Fibroblast of skin of right quadriceps (primary cell): ENCODE measurements at places on chromosomes 2 and 18.
A peak's percentile ranks its signal among the peaks of the same experiment; 100 is the strongest.

- DNase-seq = peak; percentile 94
Measured at GRCh38 chr18:11849841-11850634, 1.2 kb upstream of the CHMP1B start.

GRCh38 chr18:8139127-8139527 is 470.1 kb upstream of the RAB12 start:
- no peak for DNase-seq

- peak; percentile 31 for DNase-seq
Measured at GRCh38 chr2:204110338-204110741, 173.8 kb downstream of the ICOS start.

DNA sequence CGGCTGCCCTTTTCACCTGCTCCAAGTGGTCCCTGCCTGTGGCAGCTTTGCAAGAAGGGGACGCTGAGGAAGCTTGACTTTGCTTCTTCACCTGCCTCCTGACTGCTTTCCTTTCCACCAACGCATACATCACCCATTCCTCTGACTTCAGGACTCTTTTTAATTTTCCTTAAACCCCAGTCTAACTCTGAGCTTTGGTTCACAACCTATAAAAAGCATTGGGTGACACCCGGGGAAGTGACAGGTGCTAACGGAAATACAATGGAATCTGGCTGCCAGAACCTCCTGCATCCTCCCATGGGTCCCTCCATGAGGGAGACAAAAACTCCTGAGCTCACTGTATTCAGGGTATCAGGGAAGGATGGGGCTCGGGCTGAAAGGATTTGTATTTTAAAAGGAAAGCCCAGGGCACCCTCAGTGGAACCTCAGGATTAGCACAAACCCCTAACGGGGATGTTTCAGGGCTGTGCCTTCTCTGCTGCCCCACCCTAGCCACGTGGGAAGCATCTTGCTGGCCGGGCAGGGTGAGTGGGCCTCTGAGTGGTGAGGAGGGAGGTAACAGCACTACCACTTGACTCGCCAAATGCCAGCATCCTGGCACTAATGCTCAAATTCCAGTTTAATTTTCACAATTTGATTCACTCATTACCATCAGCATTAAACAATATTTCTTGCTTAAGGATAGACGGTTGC is 284.8 kb downstream of the CELF4 start:
- DNase-seq = no peak

- DNase-seq = peak; percentile 67
Measured at GRCh38 chr2:27212626-27213471, 781 bp upstream of the SLC5A6 start.

GRCh38 chr2:5674026-5674340 is 18.2 kb upstream of the SOX11 start:
- peak; percentile 63 for DNase-seq

- DNase-seq = peak; percentile 75
Measured at GRCh38 chr2:178072383-178073301, at the start of gene PDE11A. Gene PDE11A (minus strand): TSS chr2:178072777. CDS start chr2:178072437, 340 bp downstream.

- DNase-seq = no peak
Measured at GRCh38 chr18:79944126-79944731, 7.2 kb downstream of the SLC66A2 start.

DNA sequence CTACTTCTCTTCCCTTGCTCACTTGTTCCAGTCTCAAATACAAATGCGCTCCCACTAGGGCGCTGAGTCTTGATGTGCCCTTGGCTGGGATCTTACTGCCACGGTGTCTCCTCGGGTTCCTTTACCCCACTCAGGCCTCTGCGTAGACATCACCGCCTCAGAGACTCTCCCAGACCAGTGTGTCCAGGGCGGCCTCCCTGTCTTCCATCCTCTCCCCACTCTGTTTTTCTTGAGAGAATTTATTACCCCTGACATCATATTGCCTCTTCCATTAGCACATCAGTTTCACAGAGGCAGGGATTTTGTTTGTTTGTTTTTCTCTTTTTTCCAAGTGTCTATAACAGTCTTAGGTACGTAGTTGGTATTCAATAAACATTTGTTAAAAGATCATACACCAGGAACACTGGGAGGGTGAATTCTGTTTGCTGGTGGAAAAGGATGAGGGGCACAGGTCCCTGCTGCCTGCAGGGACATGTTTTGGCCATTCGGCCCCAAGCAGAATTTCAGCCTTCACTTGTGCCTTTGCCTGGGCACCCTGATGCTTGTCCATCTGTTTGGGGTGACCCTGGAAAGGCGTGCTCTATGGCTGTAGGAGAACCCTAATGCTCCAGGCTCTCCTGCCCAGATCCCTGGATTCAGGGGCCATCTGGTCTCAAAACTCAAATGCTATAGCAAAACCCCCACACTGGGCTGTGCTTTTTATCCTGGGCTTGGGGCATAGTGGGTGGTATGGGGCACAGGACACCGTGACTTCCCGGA is 55.0 kb downstream of the RPL37A start:
- DNase-seq = no peak

- DNase-seq = no peak
Measured at GRCh38 chr2:120444691-120445240, 98.8 kb downstream of the INHBB start.

DNA sequence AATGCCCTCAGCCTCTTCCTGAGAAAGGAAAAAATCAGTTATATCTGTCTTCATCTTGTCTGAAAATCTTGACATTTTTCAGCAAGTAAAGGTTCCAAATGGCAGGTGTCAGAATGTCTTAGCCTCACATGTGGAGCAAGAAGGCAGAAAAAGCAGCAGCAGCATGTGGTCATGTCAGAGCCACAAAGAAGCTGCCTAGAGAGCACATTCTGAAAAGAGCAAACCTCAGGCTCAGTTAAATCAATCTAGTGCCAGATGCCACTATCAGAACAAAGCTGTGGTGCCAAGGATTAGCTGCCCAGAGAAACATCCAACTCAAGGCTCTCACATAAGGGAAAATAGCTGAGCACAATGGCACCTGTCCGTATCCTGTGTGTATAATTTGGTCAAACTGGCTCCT is 105.9 kb downstream of the SRBD1 start:
- no peak for DNase-seq

DNA sequence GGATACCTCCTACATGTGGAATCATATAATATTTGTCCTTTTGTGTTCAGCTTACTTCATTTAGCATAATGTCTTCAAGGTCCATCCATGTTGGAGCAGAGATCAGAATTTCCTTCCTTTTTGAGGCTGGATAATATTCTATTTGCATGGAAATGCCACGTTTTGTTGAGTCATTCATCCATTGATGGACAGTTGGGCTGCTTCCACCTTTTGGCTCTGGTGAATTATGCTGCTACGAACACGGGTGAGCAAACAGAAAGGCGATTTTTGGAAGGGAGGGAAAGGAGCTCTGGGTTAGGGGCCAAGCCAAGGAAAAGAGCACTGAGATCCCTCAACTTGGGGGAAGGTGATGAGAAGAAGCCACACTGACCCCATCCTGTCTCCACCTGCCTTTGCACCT is 260.5 kb downstream of the TNS1 start:
- no peak for DNase-seq

DNA sequence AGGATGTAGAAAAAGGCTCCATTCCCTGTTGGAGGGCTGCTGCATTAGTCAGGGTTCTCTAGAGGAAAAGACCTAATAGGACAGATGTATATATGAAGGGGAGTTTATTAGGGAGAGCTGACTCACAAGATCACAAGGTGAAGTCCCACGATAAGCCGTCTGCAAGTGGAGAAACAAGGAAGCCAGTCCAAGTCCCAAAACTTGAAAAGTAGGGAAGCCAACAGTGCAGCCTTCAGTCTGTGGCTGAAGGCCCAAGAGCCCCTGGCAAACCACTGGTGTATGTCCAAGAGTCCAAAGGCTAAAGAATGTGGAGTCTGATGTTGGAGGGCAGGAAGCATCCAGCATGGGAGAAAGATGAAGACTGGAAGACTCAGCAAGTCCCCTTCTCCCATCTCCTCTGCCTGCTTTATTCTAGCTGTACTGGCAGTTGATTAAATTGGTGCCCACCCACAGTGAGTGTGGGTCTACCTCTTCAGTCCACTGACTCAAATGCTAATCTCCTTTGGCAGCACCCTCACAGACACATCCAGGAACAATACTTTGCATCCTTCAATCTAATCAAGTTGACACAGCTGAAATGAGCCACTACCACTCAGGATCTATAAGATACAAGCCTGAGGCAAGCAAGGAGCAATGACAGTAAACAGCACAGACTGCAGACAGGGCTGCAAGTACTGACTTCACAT is 30.0 kb upstream of the ATG16L1 start:
- no peak for DNase-seq

- DNase-seq = no peak
Measured at GRCh38 chr2:41940060-41940744, 107.6 kb upstream of the PKDCC start.

DNA sequence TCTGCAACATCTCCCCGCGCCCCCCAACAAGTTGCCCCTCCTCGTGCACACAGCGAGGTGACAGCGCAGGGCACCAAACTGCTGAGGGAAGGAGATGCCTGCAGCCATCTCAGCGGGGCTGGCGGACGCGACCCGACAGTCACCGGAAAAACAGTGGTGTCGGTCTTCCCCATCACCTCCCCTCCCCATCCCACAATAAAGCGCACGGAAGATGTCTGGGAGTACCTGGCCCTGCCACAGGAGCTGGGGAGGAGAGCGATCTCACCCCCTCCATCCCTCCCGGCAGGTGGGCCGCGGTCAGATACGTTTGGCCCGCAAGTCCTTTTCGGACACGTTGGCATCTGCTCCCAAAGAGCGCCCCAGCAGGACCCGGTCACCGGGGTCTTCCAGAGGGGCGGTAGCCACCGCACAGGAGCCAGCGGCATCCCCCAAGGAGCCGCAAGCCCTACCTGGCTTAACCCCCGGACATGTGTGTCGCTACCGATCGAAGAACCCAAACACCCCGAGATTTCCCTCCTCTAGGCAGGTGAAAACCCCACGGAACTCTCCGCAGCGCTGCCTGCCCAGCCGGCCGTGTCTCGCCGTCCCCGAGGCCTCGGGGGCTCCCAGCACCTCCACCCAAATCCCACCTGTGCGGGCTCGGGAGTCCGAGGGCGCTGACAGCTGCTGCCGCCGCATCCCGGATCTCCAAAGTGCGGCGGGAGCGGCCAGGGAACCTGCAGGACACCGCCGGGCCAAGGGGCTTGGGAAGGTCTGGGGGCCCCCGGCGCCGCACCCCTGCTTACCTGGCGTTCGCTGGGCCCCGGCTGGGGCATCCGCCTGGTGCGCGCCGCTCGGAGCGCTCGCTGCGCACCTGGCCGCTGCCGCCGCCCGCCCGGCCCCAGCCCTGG is 657 bp downstream of the ATP8B1 start:
- no peak for DNase-seq

DNA sequence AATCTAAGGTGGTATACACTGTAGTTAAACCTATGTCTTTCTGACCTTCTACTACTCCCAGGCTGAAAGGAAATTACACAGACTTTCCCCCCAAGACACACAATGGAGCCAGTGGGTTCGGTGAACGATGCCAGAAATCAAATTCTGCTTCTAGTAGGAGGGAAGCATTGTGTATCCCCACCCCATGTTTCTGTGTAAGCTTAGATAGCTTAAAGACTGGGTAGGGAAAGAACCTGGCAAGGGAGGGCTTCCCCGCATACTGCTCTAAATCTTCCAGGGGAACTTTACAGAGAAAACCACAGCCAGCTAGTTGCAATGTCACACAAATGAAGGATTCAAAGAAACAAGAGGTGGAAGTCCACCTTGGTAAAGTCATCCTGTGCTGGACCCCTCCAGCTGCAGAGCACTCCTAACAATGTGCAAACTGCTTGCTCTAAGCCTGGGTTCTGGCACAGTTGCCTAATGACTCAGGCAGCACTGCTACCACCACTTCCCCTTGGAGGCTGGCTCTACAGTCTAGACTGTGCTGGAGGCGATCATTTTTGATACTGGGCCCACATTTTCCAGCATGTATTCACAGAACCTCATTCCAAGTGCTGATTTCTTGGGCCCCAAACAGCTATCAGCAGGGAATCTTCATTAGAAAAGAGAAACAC is 47.5 kb downstream of the TRIB2 start:
- DNase-seq = peak; percentile 58

GRCh38 chr2:79025421-79025820 is at the start of gene REG3G:
Gene REG3G (plus strand): TSS chr2:79025702. CDS start chr2:79026094, 392 bp downstream.
- DNase-seq = no peak

GRCh38 chr2:102154946-102155702 is 12.6 kb downstream of the IL1R1 start:
- no peak for DNase-seq

DNA sequence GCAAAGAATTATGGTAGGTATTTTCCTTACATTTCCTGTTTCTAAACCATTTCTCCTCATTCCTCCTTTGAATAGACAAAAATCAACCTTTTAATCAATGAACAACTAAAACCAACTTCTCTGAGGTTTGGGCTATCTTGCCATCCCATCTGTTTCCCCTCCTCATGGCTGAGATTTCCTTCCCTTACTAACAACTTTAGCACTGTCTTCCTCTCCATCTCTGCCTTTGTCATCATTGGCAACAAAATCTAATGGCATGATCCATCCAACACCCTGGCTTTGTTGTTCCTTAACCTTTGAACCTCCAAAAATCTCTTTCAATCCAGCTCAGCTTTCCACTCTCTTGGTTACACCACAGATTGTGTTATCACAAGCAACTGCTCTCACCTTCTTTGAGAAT is 95.3 kb upstream of the FAM136A start:
- no peak for DNase-seq

- DNase-seq = no peak
Measured at GRCh38 chr18:46562674-46563192, 94.3 kb downstream of the LOXHD1 start.

GRCh38 chr2:223696719-223697118 is 94.6 kb upstream of the SCG2 start:
- peak; percentile 9 for DNase-seq

DNA sequence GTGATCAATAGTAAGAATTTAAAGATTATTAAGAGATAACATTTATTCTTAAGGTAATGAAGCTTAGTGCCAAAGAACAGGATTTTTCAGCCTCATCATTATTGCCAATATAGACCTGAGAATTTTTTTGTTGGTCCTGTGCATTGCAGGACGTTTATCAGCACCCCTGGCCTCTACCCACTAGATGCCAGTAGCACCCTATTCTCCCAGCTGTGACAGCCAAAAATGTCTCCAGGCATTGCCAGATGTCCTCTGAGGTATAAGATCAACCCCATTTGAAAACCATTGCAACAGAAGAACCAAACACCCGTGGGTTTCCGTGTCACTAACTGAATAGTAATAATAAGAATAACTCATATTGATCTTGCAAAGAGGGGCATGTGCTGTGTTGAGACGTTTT is 700.0 kb upstream of the SOX11 start:
- DNase-seq = peak; percentile 13

GRCh38 chr18:75377926-75378325 is 49.6 kb downstream of the SMIM21 start:
- no peak for DNase-seq

GRCh38 chr2:240759459-240759858 is 60.6 kb downstream of the KIF1A start:
- DNase-seq = no peak

DNA sequence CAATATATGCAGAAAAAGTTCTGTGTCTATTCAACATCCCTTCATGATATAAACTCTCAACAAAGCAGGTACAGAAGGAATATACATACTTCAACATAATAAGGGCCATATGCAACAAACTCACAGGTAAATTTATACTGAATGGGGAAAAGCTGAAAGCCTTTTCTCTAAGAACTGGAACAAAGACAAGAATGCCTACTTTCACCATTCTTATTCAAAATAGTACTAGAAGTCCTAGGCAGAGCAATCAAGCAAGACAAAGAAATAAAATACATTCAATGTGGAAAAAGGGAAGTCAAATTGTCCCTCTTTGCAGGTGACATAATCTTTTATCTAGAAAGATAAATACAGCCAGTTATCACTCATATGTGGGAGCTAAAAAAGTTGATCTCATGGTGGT is 116.3 kb downstream of the ACVR1 start:
- no peak for DNase-seq

- no peak for DNase-seq
Measured at GRCh38 chr2:42909966-42910365, 117.6 kb upstream of the HAAO start.
